ENCODE measurements at places on chromosomes 3 and 15. TPM values are rescaled to one million over a fixed set of nuclear protein-coding genes. Genes with fewer than 3 reads are reported as not detected.

Gene STAB1
- total RNA-seq = not detected

- H3K27me3 ChIP-seq = no peaks in the 10 kb centered on the region
- H3K27ac ChIP-seq = no peak overlapping the region
- DNase-seq = peak; percentile 89
- no peak overlapping the region for H3K4me3 ChIP-seq
- H3K36me3 ChIP-seq = no peaks in the 10 kb centered on the region
These were observed 50.4 kb upstream of the CMSS1 start for GRCh38 chr3:99767291-99767690.

DNA sequence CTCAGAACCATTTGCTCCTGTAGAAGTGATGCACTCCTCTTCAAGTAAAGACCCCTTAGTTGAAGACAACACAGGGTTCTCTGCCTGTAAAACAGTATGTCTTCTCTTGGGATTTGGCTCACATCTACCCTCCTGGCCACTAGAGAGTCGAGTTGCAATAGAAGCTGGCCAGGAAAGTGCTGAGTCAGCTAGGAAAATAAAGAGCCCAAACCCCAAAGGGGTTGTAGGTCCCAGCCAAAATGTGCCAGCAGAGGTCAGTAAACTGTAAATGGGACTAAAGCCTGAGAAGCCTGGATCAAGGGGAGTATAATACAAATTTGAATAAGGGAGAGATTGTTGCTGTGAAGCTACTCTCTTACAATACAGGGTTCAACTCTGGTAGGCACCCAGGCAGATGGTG, 37.2 kb upstream of the THBS1 start:
- H3K27me3 ChIP-seq = no peaks in the 10 kb centered on the region
- no peak overlapping the region for H3K27ac ChIP-seq
- no peaks in the 10 kb centered on the region for H3K36me3 ChIP-seq
- DNase-seq = no peak

- H3K36me3 ChIP-seq = no peaks in the 10 kb centered on the region
- no peak overlapping the region for H3K27ac ChIP-seq
- H3K4me3 ChIP-seq = no peak overlapping the region
- no peak for DNase-seq
- no peaks in the 10 kb centered on the region for H3K27me3 ChIP-seq
These were observed 8.2 kb upstream of the PRKAR2A start for GRCh38 chr3:48855681-48856447.

DNA sequence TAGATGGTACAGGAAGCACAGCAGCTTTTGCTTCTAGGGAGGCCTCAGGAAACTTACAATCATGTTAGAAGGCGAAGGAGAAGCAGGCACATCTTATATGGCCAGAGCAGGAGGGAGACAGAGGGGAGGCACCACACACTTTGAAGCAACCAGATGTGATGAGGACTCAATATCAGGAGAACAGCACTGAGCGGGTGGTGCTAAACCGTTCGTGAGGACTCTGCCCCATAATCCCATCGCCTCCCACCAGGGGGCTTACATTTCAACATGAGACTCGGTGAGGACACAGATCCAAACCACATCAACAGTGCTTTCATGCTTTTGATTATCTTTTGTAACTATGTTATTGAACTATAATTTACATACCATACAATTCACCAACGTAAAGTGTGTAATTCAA, 7.6 kb upstream of the TMEM44 start:
- peaks cover 23% of the 10 kb centered on the region for H3K4me1 ChIP-seq
- no peaks in the 10 kb centered on the region for H3K27me3 ChIP-seq
- H3K27ac ChIP-seq = peak overlapping the region; percentile 44

DNA sequence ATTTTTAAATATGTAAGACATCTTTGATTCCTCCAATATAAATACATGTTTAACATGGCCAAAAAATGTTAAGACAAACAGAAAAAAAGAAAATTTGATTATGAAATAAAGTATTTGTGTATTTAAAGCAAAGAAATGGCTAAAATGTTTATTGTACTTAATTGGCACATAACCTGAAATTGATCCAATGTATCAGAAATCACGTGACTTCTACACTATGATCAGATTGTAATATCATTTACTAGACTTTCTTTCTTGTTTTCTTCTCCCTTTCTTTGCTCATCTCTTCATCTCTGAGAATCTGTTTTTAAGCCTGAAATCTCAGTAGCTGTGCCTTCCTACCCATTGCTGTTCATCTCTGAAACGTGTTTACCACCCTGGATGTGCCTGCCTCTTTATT, 420.3 kb downstream of the RSL24D1 start:
- H3K4me3 ChIP-seq = no peak overlapping the region
- H3K4me1 ChIP-seq = no peaks in the 10 kb centered on the region
- no peaks in the 10 kb centered on the region for H3K36me3 ChIP-seq
- no peaks in the 10 kb centered on the region for H3K27me3 ChIP-seq
- H3K27ac ChIP-seq = no peak overlapping the region

All from astrocyte (in vitro differentiated cells and primary cell).